ENCODE measurements at places on chromosomes 16 and 17. TPM values are rescaled to one million over a fixed set of nuclear protein-coding genes. Genes with fewer than 3 reads are reported as not detected.

DNA sequence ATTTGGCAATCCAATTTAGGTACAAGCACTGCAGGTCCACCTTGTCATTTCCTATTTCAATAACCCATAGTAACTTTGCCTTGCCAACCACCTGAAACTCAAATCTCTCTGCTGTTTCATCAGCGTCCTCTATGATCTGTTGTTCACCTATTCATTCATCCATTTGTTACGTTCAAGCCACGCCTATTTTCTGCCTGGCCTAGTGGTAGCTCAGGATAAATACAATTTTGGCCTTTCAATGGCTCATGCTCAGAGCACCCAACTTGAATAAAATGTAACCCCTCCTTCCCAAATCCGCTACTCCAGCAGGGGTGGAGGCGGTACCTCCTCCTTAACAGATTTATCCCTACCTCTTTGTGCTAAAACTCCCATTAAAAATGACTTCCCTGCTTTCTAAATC lies 3.6 kb upstream of the FBXO47 start:
- no peak overlapping the region for H3K4me3 ChIP-seq
- no peak overlapping the region for H3K27ac ChIP-seq
- no peak for DNase-seq
- peaks cover 11% of the 10 kb centered on the region for H3K27me3 ChIP-seq
- peaks cover 11% of the 10 kb centered on the region for H3K4me1 ChIP-seq

DNA sequence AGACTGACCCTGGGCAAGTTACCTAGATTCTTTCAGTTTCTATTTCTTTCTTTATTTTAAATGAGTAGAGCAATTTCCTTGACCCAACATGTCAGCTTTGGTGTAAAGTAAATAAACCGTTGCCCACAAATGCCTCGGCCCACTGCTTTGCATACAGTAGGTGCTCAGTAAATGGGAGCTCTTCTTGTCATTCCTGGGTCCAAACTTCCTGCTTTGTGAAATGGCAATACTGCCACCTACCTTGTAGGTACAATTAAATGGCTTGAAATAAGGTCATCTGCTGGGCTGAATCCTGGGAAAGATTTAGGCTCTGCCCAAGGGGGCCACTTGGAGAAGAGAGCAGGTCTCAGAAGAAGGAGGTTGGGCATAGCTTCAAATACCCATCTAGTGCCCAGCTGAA lies 253.0 kb downstream of the HS3ST3B1 start:
- no peak overlapping the region for H3K27ac ChIP-seq
- DNase-seq, result no peak
- no peak overlapping the region for H3K4me3 ChIP-seq
- H3K27me3 ChIP-seq, result peaks cover 3% of the 10 kb centered on the region
- no peaks in the 10 kb centered on the region for H3K4me1 ChIP-seq

Gene TK1
- 65.8 TPM for total RNA-seq

Gene TNFRSF17
- not detected for total RNA-seq

DNA sequence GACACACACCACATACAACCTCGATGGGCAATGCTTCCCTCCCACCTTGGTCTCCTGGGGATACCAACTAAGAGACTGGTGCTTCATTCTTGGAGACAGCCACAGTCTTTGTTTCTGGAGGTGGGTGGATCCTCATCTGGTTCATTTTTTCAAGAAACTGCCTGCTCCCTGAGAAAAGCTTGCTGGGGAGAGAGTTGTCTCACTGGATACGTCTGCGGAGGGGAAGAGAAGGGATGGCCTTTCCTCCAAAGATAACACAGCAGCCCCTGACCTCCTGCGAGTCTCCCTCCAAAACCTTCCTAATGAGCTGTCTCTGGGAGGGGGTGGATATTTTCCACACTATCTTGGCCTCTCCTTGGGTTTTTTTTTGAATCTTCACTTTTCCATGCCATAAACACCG lies 221.2 kb downstream of the SOX9 start:
- DNase-seq, result no peak
- no peaks in the 10 kb centered on the region for H3K36me3 ChIP-seq
- no peaks in the 10 kb centered on the region for H3K4me1 ChIP-seq

DNA sequence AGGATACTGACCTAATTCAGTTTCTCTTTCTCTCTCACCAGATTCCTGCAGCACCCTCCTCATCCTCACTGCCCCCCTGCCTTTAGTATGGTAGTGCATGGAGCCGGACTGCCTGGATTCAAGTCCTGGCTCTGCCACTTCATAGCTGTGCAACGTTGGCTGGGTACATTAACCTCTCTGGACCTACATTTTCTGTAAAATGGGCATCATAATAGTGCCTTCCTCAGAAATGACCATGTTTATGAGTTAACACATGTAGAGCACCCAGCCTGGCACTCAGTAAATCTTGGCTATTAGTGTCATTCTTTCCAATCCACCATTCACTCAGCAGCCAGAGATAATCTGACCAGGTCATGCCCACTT lies 7.3 kb downstream of the UNC119 start:
- H3K36me3 ChIP-seq, result peaks cover 5% of the 10 kb centered on the region
- no peak overlapping the region for H3K27ac ChIP-seq
- no peak overlapping the region for H3K4me3 ChIP-seq
- H3K4me1 ChIP-seq, result peaks cover 28% of the 10 kb centered on the region
- no peak for DNase-seq
- H3K27me3 ChIP-seq, result no peaks in the 10 kb centered on the region

Gene DNAH2
- total RNA-seq, result not detected

Gene USP43
- not detected for total RNA-seq

DNA sequence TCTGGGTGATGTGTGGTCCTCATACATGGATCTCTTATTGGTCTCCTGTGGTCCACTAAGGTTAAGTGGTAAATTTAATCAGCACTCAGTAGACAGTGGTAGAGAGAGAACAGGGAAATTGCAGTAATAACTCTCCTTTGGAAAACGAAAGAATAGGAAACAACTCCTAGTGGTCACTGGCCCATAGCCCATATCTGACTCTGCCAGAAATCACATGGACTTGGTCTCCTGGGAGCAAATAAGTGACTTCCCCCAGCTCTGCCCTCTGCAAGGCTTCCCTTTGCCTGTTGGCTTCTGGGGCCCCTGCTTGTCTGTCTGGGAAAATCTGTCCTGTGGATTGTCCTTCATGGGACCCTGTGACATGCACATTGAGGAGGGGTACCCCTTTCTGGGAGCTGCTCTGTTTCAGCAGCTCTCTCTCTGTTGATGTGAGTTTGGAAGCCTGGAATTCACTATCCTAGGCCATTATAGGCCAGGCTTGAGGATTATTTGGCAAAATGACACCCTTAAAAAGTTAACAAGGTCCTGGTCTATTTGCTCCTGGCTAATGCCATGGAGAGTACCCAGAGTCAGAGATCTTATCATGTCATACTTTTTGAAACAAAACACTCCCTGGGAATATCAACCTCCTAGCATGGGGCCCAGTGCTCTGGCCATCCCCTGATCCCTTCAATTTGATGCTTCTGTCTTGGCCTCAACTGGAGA lies 58.0 kb upstream of the HNF1B start:
- H3K36me3 ChIP-seq, result no peaks in the 10 kb centered on the region
- no peak overlapping the region for H3K4me3 ChIP-seq
- H3K4me1 ChIP-seq, result no peaks in the 10 kb centered on the region
- peaks cover 14% of the 10 kb centered on the region for H3K27me3 ChIP-seq
- no peak overlapping the region for H3K27ac ChIP-seq

DNA sequence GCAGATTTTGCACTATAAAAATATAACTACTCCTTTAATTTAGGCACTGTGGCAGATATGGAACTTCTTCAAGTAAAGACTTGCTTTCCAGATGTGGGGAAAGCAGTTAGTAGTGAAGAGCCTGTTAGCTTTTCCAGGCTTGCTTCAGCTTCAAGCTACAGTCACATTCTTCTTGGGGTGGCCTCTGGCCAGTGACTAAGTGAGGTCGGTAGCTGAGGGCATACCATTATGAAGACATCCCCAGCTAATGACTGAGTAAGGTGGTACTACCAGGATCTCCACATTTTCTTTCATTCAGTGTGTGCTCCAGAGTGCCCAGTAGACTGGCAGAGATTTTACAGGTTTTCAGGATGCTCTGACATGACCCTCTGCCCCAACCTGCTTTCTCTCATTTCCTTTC lies 167.1 kb upstream of the KIF2B start:
- H3K27me3 ChIP-seq, result no peaks in the 10 kb centered on the region
- H3K4me1 ChIP-seq, result no peaks in the 10 kb centered on the region
- H3K27ac ChIP-seq, result no peak overlapping the region
- H3K36me3 ChIP-seq, result no peaks in the 10 kb centered on the region

- DNase-seq, result no peak
- peaks cover 4% of the 10 kb centered on the region for H3K27me3 ChIP-seq
- no peaks in the 10 kb centered on the region for H3K36me3 ChIP-seq
- H3K27ac ChIP-seq, result no peak overlapping the region
- H3K4me1 ChIP-seq, result no peaks in the 10 kb centered on the region
Measured at GRCh38 chr16:86377251-86378022, 132.9 kb upstream of the FOXF1 start.

Gene TANC2
- total RNA-seq, result 1.0 TPM
